Psoas muscle (tissue), 8 donors: ENCODE measurements at places on chromosomes 11 and 22. TPM values are rescaled to one million over a fixed set of nuclear protein-coding genes. Genes with fewer than 3 reads are reported as not detected.

F2 gene
- 0.16 TPM for total RNA-seq

C11orf65 gene
- total RNA-seq = 0.16 TPM

RASD2 gene
- total RNA-seq = 3.5 TPM

MAPK11 gene
- total RNA-seq = 4.8 TPM

MS4A3 gene
- total RNA-seq = not detected

MYOD1 gene
- total RNA-seq = 45.6 TPM

GRCh38 chr11:123576501-123576900 lies 77.9 kb downstream of the SCN3B start:
- H3K27me3 ChIP-seq = no peaks in the 10 kb centered on the region
- no peak for DNase-seq
- no peaks in the 10 kb centered on the region for H3K4me1 ChIP-seq
- H3K36me3 ChIP-seq = no peaks in the 10 kb centered on the region
- H3K4me3 ChIP-seq = no peak overlapping the region
- no peak overlapping the region for H3K27ac ChIP-seq

DNA sequence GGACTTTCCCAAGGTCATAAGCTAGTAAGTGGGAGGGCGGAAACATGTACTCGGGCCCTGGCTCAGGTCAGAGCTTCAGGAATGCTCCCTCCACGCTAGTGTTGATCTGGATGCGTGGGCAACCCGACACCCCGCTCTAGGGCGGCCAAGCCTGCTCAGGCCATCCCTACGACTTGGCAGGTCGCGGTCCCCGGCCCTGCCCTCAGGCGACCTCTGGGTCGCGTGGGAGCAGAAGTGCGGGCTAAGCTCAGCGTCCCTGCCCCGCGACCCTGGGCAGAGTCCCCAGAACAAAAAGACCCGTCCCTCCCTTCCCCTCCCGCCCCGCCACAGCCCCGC lies 781 bp upstream of the TEF start:
- H3K4me1 ChIP-seq = peaks cover 20% of the 10 kb centered on the region
- H3K4me3 ChIP-seq = peak overlapping the region; percentile 88
- H3K36me3 ChIP-seq = no peaks in the 10 kb centered on the region
- peak; percentile 89 for DNase-seq
- H3K27me3 ChIP-seq = no peaks in the 10 kb centered on the region

GRCh38 chr11:26847459-26847858 lies 125.6 kb upstream of the SLC5A12 start:
- no peaks in the 10 kb centered on the region for H3K27me3 ChIP-seq
- H3K27ac ChIP-seq = peak overlapping the region; percentile 1
- no peaks in the 10 kb centered on the region for H3K36me3 ChIP-seq
- no peak overlapping the region for H3K4me3 ChIP-seq
- no peaks in the 10 kb centered on the region for H3K4me1 ChIP-seq
- peak; percentile 19 for DNase-seq

DNA sequence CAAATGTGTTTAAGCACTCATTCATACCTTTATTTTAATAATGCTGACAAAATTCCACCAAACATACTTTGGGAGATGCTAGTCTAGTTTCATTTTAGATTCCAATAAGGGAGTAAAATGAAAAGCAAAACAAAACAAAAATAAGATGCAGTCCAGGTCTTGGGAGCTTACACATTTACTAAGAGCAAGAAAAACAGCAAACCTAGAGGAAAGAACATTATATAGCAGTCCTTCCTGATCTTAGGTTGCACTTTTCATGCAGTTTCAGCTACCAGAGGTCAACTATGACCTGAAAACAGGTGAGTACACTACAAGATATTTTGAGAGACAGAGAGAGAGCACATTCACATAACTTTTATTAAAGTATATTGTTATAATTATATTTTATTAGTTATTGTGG lies 1100.9 kb downstream of the DLG2 start:
- no peak overlapping the region for H3K27ac ChIP-seq
- no peaks in the 10 kb centered on the region for H3K4me1 ChIP-seq
- DNase-seq = no peak
- no peaks in the 10 kb centered on the region for H3K27me3 ChIP-seq
- H3K36me3 ChIP-seq = no peaks in the 10 kb centered on the region

GRCh38 chr11:92967178-92967577 lies 2.3 kb upstream of the MTNR1B start:
- peaks cover 6% of the 10 kb centered on the region for H3K27me3 ChIP-seq
- DNase-seq = no peak
- no peak overlapping the region for H3K4me3 ChIP-seq
- no peaks in the 10 kb centered on the region for H3K36me3 ChIP-seq
- no peak overlapping the region for H3K27ac ChIP-seq

DNA sequence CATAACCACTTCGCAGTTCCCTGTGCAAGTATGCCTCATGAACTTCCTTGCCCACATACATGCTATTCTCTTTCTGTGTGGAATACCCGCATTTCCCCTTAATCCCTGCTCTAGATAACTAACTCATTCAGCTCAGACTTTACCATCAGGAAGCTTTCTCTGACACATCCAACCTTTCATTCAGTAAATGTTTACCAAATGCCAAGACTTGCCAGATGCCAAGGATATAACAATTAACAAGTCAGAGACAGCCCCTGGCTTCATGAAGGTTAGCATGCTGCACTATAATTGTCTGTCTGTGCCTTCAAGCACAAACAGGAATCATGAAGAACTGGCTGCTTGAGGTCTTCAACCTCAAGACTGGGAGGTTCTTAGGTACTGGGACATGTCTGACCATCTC lies 71.2 kb upstream of the GDPD4 start:
- no peak overlapping the region for H3K27ac ChIP-seq
- H3K36me3 ChIP-seq = no peaks in the 10 kb centered on the region
- H3K4me3 ChIP-seq = no peak overlapping the region
- H3K4me1 ChIP-seq = peaks cover 6% of the 10 kb centered on the region
- no peak for DNase-seq

- peaks cover 79% of the 10 kb centered on the region for H3K4me1 ChIP-seq
- peak overlapping the region; percentile 2 for H3K4me3 ChIP-seq
- H3K36me3 ChIP-seq = no peaks in the 10 kb centered on the region
- no peaks in the 10 kb centered on the region for H3K27me3 ChIP-seq
- peak; percentile 59 for DNase-seq
- peak overlapping the region; percentile 99 for H3K27ac ChIP-seq
These were observed 6.2 kb downstream of the AMOTL1 start for GRCh38 chr11:94774345-94774744.

DNA sequence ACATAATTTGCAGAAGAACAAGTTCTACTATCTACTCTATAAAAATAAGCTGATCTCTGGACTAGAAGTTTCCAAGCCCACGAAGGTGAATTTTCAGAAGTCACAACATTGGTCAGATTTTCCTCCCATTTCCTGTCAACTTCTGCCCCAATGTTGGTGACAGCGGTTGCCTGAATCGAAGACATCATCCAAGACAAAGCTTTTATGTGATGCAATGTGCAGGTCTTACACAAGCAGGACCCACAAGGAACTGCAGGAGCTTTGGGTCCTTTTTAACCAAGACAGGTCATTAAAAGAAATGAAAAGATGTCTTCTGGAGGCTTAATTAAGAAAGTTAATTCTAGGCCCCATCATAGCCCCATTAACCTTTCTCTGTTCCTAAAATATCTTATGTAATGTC lies 125.6 kb upstream of the BLID start:
- H3K27ac ChIP-seq = no peak overlapping the region
- no peak overlapping the region for H3K4me3 ChIP-seq
- no peaks in the 10 kb centered on the region for H3K36me3 ChIP-seq

DNA sequence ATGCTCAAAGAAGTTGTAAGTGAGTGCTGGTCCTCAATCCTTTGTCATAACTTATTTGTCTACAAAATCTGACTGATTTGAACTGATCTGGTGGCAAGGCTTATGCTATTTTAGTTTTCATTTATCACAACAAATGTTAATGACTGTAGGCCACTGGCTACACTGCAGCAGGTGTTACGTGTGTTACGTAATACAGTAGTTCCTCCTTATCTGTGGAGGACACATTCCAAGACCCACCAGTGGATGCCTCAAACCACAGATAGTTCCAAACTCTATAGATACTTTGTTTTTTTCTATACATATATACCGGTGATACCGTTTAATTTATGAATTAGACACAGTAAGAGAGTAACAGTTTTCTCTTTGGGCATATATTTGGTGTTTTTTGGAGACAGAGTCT lies 7.0 kb downstream of the MADD start:
- peaks cover 81% of the 10 kb centered on the region for H3K36me3 ChIP-seq
- no peaks in the 10 kb centered on the region for H3K27me3 ChIP-seq
- peaks cover 32% of the 10 kb centered on the region for H3K4me1 ChIP-seq
- no peak overlapping the region for H3K27ac ChIP-seq
- no peak overlapping the region for H3K4me3 ChIP-seq

DNA sequence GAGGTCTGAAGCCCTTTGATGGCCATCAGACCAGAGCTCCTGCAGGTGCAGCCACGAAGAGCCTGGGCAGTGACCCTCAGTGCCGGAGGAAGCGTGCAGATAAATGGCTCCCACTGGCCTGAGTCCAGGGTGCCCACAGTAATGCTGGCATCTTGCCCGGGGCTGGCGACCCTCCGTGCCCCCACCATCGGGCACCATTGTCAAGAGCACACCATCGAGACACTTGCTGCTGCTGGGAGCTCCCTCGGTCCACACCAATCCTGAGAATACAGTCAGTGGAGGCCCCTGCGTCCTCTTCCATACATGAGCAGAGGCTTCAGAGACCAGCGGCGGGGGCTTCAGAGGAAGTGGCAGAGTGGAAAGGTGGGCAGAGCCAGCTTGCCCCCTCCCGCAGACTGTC lies 1448.3 kb downstream of the BRD1 start:
- H3K36me3 ChIP-seq = no peaks in the 10 kb centered on the region
- no peak overlapping the region for H3K4me3 ChIP-seq
- H3K27ac ChIP-seq = no peak overlapping the region
- H3K4me1 ChIP-seq = no peaks in the 10 kb centered on the region

DNA sequence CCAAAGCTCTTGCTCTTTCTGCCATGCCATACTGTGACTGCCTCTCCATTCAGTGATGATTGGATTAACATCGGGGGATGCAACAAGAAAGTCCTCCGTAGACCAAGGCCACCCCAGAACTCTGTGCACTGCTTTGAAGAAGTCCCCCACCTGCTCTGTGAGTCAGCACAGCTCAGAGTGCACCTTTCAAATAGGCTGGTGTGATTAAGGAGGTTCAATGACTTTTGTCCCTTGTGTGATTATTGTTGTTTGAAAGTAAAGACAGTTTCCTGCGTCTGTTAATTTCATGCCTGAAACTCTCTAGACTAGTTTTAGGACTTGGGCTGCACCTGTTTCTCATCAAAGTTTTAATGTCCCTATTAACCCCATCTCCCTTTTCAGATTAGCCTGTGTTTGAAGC lies 33.0 kb upstream of the DBX1 start:
- no peaks in the 10 kb centered on the region for H3K27me3 ChIP-seq
- no peak overlapping the region for H3K4me3 ChIP-seq
- no peaks in the 10 kb centered on the region for H3K36me3 ChIP-seq
- H3K4me1 ChIP-seq = no peaks in the 10 kb centered on the region
- H3K27ac ChIP-seq = no peak overlapping the region
